ENCODE measurements at places on chromosomes 5 and 9.

- DNase-seq, result no peak
Observed at GRCh38 chr5:42840269-42840668, 28.6 kb upstream of the SELENOP start.

- no peak for DNase-seq
Observed at GRCh38 chr5:111043712-111044506, 27.6 kb upstream of the TSLP start.

DNA sequence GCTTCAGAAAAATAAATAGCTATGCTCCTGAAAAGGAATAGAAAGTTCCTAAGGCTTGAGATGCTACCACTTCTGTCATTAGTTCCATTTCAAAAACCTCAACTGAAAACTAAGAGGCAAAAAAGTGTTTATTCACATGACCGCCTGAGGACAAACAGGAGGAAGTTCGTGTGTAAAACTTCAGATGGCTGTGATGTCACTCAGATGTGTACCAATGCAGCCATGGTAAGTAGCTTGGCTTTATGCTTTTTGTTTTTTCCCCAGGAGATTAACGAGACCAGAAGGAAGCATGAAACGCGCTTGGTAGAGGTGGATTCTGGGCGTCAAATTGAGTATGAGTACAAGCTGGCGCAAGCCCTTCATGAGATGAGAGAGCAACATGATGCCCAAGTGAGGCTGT is 33.0 kb downstream of the LMNB1 start:
- DNase-seq, result no peak

- DNase-seq, result no peak
Observed at GRCh38 chr5:8577792-8578191, 708.8 kb downstream of the MTRR start.

DNA sequence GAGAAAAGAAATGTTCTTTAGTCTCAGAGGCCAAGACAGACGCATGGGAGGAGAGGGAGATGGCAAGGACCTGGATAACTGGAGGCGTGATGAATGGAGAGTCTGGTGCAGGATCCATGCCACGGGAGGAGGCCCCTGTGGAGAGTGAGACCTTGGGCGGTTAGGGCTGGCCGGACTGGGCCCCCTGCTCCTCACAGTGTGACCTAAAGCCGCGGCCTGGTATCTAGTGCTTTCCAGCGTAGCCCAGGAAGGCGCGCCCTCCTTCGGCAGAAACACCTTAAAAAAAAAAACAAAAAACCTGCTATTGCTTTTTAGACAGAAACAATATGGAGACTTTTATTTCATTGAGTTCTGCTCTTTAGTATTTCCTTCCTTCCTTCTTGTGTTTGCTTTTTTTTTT is 33.1 kb downstream of the SCGB3A1 start:
- DNase-seq, result no peak

- DNase-seq, result no peak
Observed at GRCh38 chr9:16571127-16571802, 299.2 kb downstream of the BNC2 start.

GRCh38 chr5:116583862-116584222 is 9.2 kb upstream of the SEMA6A start:
- no peak for DNase-seq

- no peak for DNase-seq
Observed at GRCh38 chr5:145280214-145280613, 554.9 kb downstream of the PRELID2 start.

DNA sequence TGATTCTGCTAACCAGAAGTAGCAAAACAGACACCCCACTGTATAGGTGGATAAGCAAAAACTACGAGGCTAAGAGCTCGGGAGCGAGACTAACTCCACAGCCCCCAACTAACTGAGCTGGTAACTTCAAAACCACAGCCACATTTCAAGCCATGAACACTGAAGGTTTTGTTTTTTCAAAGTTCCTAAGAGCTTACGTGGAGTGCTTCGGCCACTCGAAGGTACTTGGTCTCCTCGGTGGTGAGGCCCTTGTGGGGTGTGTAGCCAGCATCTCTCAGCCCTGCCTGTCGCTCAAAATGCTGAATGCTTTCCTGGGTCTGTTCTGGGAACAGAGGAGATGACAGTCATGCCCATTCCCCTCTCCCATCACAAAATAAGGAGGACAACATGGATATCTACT is 11.1 kb downstream of the KIAA1191 start:
- DNase-seq, result no peak

DNA sequence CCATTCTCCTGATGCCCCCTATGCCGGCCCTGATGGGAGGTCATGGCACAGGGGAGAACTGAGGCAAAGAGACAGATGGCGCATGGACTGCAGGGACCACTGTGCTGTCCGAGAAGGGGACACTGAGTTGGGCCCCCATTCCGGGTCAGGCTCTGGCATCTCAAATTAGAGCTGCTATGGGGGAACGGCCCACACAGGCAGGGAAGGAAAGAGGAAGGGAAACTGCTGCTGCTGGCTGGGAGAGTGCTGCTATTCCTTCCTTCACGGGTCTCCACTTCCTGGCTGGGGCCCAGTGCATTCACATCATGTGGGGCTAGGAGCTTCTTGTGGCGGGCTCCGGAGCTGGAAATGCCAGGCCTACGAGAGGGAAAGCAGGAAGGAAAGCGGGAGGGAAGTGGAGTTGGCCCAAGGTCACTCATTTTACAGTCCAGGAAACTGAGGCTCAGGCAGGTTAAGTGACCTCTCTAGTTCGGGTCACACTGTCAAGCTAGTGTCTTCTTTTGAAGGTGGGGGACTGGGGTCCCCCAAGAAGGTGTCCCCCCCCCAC is 1.3 kb upstream of the CARD19 start:
- DNase-seq, result no peak

DNA sequence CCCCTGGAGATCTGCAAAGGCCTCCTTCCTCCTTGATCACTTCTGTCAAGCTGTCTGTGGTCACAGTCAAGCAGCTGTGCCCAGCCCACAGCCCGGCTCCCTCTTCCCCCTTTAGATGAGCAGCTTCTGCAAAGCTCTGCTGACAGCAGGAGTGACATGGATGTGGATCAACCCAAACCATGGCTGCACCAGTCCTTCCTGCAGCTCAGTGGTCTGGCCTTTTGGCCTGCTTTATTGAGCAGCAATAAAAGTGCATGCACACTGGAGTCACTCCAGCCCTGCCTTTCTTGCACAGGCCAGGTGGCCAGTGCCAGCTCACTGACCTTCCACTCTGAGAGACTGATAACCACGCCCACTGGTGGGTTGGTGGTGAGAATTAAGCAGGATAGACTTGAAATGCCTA is 91.3 kb upstream of the OTULINL start:
- no peak for DNase-seq

GRCh38 chr5:36681711-36682110 is 75.3 kb downstream of the SLC1A3 start:
- DNase-seq, result no peak

DNA sequence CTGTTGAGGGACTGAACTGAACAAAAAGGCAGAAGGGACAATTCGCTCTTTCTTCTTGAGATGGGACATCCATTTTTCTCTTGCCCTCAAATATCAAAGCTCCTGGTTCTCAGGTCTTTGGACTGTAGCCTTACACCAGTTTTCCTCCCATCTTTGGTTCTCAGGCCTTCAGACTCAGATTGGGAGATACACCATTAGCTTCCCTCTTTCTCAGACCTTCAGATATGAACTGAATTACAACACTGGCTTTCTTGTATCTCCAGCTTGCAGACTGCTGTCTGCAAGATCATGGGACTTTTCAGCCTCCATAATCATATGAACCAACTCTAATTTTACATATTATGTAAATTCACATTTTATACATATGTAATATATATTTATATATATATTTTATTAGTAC is 12.6 kb upstream of the CCNG1 start:
- DNase-seq, result no peak

GRCh38 chr9:113650207-113651131 is 186.9 kb downstream of the RGS3 start:
- DNase-seq, result no peak

All from NCI-H2081 treated with DMSO at 0.1 percent for 48 hours (cell line).